ENCODE measurements at places on chromosomes 2 and 18. TPM values are rescaled to one million over a fixed set of nuclear protein-coding genes. Genes with fewer than 3 reads are reported as not detected.

- no peak for DNase-seq
These were observed 79.2 kb downstream of the THSD7B start for GRCh38 chr2:136844546-136844945.

DNA sequence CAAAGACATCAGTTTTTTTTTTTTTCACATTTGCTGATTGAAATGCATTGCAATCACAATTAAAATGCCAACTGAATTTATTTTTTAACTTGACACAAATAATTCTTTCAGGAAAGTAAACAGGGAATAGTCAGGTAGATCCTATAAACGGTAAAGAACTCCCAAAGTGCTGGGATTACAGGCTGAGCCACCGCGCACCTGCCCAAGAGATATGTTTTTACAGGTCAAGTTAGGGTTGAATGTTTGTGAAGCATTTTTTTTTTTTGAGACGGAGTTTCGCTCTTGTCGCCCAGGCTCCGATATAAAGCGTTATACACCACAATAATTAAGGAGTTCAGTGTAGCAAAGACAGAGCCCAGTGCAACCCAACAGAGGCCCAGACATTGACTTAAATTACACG lies 15.1 kb downstream of the ITM2C start:
- DNase-seq: no peak

- DNase-seq: peak; percentile 71
These were observed 147.7 kb upstream of the HS6ST1 start for GRCh38 chr2:128466376-128466775.

- DNase-seq: no peak
These were observed 15.8 kb downstream of the PFN4 start for GRCh38 chr2:24107336-24107735.

DNA sequence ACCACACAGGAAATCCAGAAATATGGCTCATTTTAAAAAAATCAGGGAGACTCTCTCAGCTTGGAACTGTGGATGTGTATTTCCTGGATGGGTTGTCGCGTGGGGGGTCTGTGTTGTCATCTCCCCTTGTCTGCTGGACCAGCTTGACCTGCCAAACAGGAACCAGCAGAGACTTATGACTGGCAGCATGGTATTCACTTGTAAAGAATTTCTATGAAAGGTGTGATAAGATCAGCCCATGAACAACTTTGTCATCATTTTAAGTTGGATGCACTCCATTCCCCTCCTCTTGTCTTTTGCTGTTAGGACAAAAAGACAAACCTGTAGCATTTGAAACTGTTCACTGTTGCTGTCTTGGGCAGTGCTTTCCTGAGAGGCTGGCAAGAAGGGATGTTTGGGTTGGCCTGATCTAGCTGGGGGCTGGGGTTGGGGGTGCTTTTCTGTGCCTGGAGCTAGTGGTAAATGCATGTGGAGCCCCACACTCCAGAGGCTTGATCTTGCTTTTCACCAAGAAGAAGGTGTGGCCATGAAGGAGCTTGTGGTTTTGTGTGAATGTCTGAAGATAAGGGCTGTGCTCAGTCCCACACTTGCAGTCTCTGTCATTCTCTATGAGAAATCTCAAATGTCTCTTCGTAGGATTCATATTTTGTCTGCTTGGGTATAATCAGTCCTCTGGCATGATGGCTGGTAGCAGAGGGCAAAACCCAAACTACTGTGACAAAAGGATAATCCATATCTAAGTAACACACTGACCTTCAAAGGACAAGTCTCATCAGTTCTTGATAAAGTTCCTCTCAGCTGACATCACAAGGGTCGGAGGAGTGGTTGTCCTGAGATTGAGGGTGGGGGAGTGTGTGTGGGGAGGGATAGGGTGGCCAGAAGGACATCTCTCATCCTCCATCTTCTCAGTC lies 39.0 kb downstream of the RALB start:
- no peak for DNase-seq

GRCh38 chr2:80610108-80610507 lies 305.6 kb upstream of the LRRTM1 start:
- no peak for DNase-seq

DNA sequence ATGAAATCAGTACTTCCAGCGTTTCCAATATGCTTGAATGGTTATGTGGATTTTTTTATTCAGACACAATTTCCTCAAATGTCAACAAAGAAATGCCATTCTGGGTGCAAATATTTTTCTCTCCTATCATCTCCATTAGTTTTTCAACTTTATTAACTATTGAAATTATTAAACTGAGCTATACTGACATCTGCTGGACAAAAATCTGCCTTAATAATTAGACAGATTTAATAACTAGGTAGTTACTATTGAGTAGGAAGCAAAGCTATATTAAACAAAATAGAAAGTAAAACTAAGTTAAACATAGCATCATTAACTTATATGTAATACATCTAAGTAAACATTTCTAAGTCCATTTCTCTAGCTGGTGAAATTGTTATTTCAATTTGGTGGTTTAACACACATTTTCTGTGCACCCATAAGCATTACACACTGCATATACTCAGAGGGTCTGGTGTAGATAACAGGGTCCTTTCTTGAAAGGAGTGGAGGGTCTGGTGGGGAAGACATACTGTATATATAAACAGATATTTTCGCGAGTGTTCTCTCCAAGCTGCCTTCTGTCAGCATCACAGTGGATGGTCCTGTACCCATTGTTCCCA lies 77.0 kb downstream of the LANCL1 start:
- DNase-seq: no peak

DNA sequence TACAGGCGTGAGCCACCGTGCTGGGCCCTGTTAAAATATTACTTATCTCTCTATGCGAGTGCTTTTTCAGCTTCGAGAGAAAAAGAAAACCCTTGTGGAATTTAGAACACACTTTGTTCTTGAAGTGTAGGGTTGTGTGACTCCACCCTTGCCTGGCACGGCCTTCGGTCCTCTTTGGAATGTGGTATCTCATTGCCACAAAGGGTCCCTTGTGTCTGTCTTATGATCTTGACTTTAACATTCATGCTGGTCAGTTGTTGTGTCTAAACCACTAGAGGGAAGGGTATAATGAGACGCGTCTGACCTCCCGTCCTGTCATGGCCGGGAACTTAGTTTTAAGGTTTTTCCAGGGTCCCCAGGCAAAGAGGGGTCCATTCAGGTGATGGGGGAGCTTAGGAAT lies 246.4 kb downstream of the VAPA start:
- DNase-seq: no peak

GRCh38 chr2:110818767-110819481 lies 86.6 kb downstream of the ACOXL start:
- no peak for DNase-seq

DNA sequence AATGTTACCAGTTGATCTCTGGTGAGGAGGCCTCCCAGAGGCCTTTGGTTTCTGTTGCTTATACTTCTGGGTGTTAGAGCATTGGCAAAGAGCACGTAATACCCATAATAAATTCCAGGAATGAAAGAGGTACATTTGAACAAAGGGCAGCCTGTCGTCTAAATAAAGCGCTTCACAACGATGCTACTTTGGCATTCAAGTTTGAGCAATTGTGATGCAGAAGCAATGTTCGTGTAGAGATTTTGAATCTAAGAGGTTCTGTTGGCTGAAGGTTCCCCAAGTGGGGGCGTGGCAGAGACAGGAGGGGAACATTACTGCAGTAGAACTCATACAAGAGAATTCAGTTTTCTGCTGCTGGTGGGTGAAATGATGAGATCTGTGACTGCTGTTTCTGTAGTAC lies 27.8 kb downstream of the ZNF532 start:
- no peak for DNase-seq

GRCh38 chr2:227643990-227644551 lies 22.5 kb upstream of the SCYGR5 start:
- no peak for DNase-seq

Gene SP3
- 151 TPM for total RNA-seq

Gene MEIS1
- total RNA-seq: 28.0 TPM

Gene LYPD6
- 0.45 TPM for total RNA-seq

Gene GKN2
- not detected for total RNA-seq

Gene RNU2-63P
- total RNA-seq: not detected

Gene CFAP65
- not detected for total RNA-seq

Gene VAMP5
- total RNA-seq: 8.1 TPM

Data from suprapubic skin (tissue), 4 donors.